ENCODE measurements at places on chromosomes 1 and 21.

GRCh38 chr1:70314706-70315304 lies 39.7 kb downstream of the ANKRD13C start:
- DNase-seq: no peak

DNA sequence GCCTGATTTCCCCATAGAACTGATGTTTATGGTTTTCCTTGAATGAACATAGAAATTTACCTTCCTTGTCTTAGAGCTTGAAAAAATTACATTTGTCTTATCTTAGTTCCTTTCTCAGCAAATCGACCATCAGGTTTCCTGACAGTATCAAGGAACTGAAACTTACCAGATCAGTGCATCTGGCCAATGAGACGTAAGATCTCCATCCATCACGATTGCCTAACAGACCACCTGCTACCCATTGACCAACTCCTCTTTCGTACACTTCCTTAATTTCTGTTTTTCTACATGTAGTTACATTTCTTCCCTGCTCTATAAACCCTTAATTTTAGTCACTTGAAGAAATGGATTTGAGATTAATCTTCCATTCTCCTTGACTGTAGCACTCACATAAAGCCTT lies 57.4 kb upstream of the TMPRSS15 start:
- DNase-seq: no peak

GRCh38 chr1:43376723-43377235 lies 9.0 kb upstream of the ELOVL1 start:
- no peak for DNase-seq

- DNase-seq: peak; percentile 92
Measured at GRCh38 chr21:38733972-38734546, 71.7 kb upstream of the ETS2 start.

DNA sequence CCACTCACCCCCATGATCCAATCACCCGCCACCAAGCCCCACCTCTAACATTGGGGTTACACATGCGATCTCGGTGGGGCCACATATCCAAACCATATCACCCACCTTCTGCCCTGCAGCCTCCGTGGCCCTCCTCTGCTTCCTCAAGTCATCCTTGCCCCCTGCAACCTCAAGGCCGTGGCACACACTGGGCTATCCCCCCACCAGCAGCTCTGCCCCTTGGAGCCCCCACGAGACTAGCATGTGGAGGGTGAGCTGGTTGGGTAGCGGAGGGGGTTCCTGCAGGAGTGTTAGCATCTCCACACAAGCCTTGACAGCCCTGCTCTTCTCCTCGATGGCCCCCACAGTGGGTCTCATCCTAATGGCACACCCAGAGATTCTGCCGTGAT lies 100.8 kb downstream of the TOMM20 start:
- peak; percentile 40 for DNase-seq

- no peak for DNase-seq
Measured at GRCh38 chr1:21631944-21632887, 36.9 kb downstream of the RAP1GAP start.

GRCh38 chr1:65840683-65841082 lies 48.0 kb downstream of the PDE4B start:
- no peak for DNase-seq

GRCh38 chr1:218812360-218812759 lies 361.3 kb upstream of the LYPLAL1 start:
- no peak for DNase-seq

- DNase-seq: no peak
Measured at GRCh38 chr1:19452221-19452663, 33.1 kb downstream of the CAPZB start.

GRCh38 chr1:58824753-58825389 lies 41.0 kb upstream of the JUN start:
- no peak for DNase-seq

DNA sequence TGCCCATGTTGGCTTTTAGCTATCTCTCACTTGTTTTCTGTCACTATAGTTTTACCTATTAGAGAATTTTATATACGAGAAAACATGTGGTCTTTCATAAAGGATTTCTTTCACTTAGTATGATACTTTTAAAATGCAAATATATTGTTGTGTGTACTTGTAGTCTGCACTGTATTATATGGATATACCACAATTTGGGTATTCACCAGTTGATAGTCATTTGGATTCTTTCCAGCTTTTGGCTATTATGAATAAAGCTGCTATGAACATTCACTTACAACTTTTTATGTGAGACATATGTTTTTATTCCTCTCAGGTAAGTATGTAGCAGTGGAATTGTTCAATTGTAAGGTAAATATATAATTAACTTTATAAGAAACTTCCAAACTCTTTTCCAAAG lies 441.5 kb downstream of the GPATCH2 start:
- DNase-seq: no peak

DNA sequence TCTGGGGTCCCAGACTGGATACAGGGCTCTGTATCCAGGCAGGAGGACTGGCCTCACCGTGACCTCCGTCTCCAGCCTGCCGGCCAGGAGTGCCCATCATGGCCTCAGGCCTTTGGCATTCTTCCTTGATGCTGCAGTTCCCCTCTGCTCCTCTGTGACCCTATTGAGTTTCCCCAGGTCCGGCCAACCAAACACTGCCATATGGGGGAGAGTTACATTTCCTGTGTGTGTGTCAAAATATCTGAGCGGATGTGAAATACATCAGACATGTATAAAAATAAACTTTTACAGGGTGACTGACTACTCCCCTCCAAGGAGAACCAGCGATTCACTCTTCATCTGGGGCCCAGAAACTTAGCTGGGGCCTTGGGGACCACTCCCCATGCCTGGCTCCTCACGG lies 10.2 kb upstream of the UBL4B start:
- no peak for DNase-seq

GRCh38 chr1:143698016-143698415 lies 273.8 kb downstream of the FAM72C start:
- DNase-seq: no peak

DNA sequence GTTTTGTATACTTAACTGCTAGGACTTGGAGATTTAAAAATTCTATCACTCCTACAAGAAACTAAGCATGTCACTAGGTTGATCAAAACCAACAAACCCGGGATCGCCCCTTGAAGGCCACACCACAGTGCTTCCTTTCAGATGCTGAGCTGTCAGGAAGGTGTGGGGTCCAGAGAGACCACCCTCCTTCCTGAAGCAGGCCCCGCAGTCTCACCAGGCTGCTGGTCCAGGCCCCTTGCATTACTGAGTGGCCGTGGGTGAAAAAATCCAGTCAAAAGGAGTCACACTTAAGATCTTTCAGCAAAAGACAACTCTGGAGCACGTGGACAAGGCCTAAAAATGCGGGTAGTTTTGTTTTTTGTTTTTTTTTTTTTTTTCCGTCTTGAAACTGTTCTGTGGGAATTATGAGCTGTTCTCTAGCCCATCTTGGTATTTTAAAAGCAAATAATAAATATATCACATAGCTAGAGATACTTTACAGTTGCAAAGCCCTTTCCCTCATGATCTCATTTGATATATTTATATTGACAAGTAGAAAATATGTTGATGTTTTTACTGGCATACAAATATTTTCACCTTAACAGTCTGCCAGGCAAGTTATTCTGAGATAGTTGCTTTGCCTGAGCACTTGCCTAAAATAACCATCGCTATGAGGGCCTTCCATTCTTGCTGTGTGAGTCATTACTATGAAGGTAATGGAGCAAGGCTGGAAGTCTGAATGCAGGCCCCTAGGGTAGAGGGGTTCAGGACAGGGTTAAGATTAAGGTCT lies 73.1 kb upstream of the EDEM3 start:
- no peak for DNase-seq

GRCh38 chr1:58573138-58573537 lies 3.9 kb downstream of the TACSTD2 start:
- DNase-seq: no peak

- no peak for DNase-seq
Measured at GRCh38 chr1:49060766-49061165, 284.1 kb upstream of the BEND5 start.

DNA sequence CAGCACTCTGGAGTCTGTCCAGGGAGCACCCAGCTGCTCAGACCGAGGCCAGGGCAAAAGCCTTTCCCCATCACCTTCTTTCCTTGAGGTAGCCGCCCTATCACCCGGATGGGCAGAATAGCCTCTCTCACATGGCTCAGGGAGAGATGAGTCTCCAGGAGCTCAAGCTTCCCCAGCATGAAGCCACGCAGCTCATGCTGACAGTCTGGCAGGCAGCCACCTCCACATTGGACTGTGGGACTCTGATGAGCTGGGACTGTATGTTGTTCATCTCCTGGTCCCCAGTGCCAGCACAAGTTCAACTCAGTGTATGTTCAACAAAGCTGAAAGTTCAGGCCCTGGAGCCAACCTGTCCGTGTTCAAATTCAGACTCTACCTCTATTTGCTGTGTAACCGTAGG lies 75.2 kb upstream of the ZC3H12A start:
- no peak for DNase-seq

DNA sequence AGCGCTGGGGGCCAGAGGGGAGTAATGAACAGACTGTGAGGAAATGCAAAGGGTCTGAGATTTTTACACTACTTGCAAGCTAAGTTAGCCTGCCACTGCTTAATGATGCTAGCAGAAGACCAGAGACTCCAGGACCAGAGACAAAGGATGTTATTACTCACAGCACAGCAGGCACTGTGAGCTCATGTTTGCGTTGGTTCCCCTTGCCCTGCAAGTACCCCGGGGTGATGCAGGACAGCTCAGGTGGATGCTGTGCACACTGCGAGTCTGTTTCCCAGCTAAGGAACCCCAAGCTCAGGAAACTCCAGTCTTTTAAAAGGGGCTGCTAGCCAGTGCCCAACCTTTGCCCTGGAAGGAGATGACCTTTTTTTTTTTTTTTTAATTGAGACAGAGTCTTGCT lies 1.2 kb downstream of the FHAD1 start:
- no peak for DNase-seq

DNA sequence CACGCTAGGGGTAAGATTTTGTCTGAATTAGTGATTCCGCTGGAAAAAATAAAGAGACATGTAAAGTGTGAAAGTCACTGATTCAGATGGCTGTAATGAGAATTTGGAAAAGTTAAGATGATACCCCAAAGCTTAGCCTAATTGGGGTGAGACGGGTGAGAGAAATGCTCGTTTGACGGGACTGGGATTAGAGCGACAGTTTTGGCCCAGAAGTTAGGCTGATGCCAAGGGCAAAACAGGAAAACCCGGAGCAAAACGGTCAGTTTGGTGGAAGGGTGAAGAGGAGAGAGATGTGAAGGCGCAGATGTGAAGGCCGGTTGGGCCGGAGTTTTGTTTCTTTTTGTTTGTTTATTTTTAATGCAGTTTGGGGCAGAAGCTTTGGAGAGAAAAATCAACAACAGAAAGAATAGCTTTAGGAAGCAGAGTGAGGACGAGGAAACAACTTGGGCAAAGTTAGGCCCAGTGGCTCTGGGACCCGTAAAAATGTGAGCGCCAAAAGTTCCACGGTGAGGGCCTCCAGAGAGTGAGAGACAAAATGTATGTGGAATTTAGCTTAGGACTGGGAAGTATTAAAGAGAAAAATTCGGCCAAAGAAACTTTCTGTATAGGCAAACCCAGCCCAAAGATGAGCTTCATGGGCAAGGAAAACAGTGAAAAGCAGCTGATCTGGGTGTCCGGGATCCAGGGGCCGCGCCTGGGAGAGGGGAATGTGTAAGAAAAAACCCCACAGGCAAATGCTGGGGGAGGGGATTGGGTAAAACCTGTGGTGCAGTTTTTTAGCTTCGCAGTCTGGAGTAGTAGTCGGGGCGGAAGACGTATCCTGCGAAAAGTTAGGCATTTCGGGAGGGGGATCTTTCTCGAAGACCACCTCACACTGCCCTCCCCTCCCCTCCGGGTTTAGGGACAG lies 1.2 kb downstream of the DMRTA2 start:
- no peak for DNase-seq

DNA sequence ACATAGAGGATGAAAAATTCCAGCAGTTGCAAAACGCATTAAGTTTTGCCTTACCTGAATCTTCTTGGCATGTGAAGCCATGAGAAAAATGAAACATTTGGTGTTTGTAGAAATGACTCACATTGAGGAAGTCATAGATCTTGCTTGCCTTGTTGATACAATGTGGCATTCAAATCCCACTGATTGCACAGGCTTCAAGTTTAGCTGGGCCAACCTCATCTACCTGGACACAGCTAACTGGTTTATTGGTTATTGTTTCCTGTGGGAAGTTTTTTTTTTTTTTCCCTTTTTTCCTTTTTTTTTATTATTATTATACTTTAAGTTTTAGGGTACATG lies 168.9 kb upstream of the C21orf91 start:
- DNase-seq: no peak

DNA sequence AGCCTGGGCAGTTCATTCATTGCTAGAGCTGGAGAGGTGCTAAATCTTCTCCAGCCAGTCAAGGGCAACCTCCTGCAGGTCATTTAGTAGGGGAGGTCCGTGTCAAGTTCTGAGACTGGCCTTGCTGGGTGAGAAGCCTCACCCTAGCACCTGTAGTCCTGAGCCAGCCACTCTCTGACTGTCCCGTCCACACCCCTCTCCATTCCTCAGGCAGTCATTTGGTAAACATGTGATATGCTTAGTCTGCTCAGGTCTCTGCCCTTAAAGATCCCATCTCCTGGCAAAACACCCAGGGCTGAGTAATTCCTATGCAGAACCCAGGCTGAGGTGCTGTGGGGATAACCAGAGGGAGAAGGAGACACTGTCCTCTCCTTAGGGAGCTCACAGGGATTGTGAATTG lies 13.7 kb upstream of the IGFN1 start:
- DNase-seq: no peak

GRCh38 chr1:29804181-29804899 lies 568.0 kb downstream of the PTPRU start:
- DNase-seq: no peak

Measured in sigmoid colon (tissue), 7 donors.